DMS 273 treated with DMSO at 0.1 percent for 48 hours (cell line): ENCODE measurements at places on chromosomes 6 and 20.

DNA sequence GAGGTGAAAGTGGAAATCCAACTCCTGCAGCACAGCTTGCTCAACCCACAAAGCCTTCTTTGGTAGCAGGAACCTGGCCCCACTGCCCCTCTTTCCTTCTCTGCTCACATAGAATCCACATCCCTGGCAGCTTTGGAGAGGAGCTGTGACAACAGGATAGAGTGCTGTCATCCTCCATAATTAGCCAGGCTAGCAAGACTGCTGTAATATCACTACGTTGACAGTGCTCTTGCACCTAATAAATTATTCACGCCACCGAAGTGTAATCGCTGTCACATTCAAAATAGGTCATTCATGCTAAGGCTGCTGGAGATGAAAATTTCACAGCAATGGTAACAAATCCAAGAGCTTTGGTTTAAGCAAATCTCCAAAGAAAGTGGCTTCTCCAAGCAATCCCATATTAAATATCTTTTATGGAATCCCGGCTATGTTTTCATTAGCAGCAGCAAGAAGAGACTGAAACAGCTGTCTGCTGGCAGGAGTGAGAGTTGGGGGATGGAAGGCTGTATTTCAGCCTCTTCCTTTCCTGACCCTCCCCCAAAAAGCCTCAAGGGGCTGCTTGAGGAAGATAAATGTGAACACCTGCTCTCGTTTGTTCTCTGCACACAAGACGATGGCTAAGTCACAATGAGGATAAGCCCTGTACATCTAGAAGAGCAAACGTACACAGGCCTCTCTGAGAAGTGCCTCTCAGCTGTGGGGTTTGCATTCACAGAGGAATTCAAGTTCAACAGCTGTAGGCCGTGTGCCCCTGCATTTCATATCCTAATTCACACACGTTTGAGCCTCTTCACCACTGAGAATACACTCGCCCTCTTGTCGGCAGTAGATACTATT is 16.5 kb downstream of the RIPOR2 start:
- DNase-seq: no peak

DNA sequence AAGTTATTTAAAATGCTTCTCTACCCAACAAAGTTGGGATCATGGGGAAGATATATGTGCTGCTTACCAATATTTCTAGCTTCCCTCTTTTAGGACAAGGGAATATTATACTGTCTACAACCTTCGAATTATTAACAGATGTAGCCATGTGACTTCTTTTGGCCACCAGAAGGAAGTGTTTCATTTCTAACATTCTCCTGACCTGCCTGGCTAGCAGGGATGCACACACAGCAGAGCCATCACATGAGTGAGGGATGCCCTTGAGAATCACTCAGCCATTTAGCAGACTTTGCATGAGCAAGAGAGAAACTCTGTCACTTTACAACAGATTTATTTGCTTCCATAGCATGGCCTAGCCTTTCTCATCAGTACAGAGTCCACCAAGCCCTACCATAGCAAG is 230.7 kb upstream of the MARCKS start:
- no peak for DNase-seq

DNA sequence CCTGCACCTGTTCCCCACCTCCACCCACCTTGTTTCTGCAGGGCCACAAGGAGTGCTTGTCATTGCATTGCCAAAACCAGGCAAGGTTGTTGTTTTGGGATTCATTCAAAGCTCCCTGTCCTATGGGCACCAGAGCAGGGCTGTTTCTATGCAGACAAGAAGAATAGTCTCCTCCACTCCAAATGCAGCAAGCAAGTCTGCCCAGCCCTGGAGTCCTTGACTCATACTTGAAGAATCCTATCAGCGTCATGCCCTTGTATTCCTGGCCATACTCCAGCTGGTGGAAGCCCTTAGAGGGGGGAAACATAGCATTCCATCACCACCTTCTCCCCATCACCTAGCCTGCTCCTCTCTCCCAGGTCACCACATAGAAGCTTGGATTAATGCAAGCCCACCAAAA is 145.3 kb upstream of the ECI2 start:
- no peak for DNase-seq

DNA sequence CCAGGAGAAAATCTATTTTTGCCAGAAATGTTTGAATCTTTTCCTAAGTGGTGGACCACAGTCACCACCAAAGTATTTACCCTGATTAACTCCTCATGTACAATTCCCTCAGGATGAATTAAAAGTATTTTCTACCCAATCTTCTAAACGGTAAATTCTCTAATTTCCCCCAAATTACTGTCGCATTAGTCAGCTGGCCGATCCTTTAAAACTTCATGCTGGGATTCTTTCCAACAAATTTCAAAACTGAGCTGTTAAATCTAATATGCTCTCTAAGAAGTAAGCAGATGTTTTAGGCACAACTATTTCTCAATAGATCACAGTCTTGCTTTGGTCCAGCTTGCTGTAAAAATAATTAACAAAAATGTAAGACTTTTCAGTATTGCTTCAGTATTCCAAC is 447.2 kb downstream of the FRK start:
- DNase-seq: no peak

GRCh38 chr20:58854638-58855471 is 2.3 kb downstream of the GNAS start:
- DNase-seq: no peak
